Thyroid gland (tissue), 4 donors: ENCODE measurements at places on chromosomes 13 and 19.

GRCh38 chr19:51493776-51494175 lies 7.8 kb downstream of the SIGLEC12 start:
- DNase-seq: no peak

- peak; percentile 95 for DNase-seq
Measured at GRCh38 chr19:46542428-46543230, 47.0 kb upstream of the PNMA8B start.

GRCh38 chr19:13012690-13013608 lies 17.7 kb downstream of the NFIX start:
- no peak for DNase-seq

DNA sequence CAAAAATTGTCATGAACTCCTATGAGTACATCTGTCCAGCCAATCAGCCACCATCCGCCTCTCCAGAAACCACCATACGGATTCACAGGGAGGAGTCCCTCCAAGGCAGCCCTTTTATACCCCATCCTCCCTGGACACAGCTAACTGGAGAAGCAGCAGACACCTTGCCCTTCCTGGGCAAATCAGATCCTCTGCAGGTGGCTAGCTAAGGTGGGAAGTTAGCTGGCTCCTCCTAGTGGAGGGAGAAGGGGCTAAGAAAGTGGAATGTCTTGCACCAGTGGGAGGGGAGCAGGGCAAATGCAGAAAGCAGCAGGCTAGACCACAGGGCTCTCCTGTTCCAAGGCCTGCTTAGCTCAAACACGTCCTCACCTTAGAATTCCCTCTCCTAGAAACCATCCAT lies 46.2 kb upstream of the UQCRFS1 start:
- no peak for DNase-seq

DNA sequence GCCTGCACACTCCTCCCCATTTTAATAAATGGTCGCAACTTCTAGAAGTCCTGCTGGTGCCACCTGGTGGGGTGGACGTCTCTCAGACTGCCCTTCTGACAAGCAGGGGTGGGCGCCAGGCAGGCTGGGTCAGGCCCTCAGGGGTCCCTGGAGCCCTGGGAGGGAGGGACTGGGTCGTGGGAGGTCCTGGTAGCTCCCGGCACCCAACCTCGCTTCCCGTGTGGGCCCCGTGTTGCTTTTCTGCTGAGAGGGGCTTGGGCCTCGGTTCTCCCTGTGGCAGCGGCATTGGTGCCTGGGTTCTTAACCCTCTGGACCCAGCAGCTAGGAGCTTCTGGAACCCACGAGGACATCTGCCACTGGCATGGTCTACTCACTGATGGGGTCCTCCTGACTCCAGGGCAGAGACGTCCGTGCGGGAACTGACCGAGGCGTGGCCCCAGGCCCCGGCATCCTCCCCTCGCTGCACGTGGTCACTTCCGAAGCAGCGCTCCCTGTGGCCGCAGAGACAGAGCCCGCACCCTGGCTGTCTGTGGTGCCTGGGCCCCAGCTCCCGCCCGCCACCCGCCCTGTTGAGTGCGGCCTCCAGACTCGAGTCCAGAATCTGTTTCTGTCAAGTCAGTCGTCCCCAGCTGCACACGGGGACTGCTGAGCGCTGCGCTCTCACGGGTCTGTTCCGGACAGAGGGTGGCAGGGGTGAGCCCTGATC lies 6.0 kb upstream of the TMPRSS9 start:
- DNase-seq: no peak
